NCI-H1436 treated with DMSO at 0.1 percent for 48 hours (cell line): ENCODE measurements at places on chromosomes 1 and 21.

DNA sequence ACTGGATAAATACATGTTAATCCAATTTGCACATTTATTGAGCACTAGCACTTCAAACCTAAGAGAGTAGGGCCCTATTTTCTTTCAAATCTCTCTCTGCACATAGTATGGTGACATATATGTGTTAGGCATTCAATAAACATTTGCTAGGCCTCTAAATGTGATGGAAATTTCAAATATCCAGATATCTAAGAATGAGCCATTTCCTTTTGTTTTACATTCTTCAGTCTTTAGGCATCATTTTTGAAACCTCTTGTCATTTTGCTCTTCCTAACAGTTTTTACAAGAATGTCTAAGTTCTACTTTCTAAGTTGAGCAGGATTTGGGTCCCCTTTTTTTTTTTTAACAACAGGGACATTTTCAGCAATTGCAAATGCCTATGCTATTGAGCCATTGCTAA lies 395.7 kb upstream of the ST6GALNAC5 start:
- DNase-seq = no peak

DNA sequence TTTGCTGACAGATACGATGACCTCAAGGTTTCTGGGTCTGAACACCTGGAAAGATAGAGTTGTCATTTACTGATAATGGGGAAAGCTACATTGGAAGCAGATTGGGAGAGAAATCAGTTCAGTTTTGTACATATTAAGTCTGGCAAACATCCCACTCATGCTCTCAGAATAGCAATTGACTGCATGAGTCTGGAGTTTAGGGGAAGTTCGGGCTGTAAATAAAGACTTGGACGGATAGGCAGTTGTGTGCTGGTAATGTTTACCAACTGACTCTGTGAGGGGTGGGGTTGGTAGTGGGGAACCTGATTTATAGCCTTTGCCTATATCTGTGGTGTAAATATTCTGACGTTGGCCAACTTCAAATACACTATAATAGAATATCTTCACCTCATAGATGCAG lies 4.0 kb downstream of the H6PD start:
- DNase-seq = no peak

DNA sequence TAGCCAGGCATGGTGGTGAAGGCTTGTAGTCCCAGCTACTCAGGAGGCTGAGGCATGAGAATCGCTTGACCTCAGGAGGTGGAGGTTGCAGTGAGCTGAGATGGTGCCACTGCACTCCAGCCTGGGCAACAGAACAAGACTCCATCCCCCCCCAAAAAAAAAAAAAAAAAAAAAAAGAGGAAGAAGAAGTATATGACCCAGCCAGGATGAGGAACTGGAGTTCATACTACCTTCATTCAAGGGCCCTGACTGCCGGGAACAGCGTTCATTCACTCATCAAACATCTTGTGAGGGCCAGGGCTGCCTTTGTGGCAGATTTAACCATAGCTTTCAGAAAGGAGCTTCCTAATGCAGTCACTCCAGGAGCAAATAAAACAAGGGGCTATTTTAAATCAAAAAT lies 127.6 kb downstream of the MRPS6 start:
- DNase-seq = no peak

GRCh38 chr1:212109728-212110127 lies 74.2 kb downstream of the DTL start:
- no peak for DNase-seq
